SW480 (cell line): ENCODE measurements at places on chromosomes 3 and 15.

DNA sequence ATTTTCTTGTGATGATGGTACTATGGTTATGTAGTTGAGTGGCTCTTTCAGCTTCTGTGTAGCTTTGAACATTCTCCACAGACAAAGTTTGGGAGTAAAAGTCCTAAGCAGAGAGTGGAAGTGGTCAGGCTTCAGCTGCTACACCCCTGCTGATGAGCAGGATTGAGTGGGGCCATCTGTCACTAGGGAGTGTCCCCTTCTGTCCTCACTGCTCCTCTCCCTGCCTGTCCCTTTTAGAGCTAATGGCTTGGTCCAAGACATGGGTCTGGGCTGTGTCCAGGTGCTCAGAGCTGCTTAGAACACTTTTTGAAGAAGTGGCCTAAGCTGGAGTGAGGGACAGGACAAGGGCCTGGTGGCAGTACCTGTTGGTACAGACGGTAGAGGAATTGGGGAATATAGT, 15.1 kb downstream of the MYZAP start:
- DNase-seq: no peak

GRCh38 chr3:5389057-5389456, 201.6 kb downstream of the EDEM1 start:
- DNase-seq: peak; percentile 91

DNA sequence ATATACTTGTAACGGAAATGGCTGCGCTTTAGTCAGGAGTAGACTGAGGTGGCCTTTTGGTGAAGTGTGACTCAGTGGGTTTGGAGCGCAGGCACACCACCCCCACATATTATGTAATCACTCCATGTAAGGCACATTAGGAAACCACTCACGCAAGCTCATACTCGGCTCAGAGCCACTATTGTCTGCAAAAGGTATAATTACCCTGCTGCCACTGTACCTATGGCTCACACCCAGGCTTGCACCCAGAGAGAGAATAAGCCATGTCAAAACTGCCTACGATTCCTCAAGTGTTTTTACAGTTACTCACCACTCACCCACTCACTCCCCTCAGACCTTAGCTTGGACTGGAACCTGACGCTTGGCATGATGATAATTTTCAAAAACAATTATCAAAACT, 611.9 kb upstream of the CCDC54 start:
- peak; percentile 20 for DNase-seq

- DNase-seq: peak; percentile 17
Measured at GRCh38 chr3:14988988-14989394, 41.6 kb downstream of the NR2C2 start.
